ENCODE measurements at places on chromosomes 3 and 15.

DNA sequence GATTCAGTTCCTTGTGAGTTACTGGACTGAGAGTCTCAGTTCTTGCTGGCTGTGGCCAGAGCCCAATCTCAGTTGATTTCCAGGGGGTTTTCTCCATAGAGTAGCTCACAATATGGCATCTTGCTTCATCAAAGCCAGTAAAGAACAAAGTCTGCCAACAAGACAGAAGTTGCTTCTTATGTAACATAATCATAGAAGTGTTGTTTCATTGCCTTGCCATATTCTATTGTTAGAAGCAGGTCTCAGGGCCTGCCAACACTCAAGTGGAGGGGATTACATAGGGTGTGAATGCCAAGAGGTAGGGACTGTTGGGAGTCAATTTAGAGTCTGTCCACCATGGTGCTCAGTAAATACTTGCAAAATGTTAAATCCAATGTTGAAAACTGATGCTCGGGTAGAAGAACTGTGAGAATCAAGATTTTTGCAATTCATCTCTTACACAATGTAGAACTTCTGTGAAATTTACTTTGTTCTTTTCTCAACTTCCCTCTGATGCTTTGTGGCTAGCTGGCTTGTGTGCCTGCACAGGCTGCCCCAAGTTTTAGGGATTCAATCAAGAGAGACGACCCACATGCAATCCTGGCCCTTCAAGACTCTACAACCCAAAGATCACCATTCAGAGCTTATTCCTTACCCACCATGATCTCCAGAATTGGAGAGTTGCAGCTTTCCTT is 13.3 kb upstream of the PXYLP1 start:
- DNase-seq = no peak

GRCh38 chr3:55165704-55166405 is 238.0 kb upstream of the LRTM1 start:
- DNase-seq = no peak

GRCh38 chr3:178532476-178532875 is 3.8 kb upstream of the KCNMB2 start:
- DNase-seq = no peak

- no peak for DNase-seq
Measured at GRCh38 chr15:64191971-64192830, 29.4 kb upstream of the PPIB start.

DNA sequence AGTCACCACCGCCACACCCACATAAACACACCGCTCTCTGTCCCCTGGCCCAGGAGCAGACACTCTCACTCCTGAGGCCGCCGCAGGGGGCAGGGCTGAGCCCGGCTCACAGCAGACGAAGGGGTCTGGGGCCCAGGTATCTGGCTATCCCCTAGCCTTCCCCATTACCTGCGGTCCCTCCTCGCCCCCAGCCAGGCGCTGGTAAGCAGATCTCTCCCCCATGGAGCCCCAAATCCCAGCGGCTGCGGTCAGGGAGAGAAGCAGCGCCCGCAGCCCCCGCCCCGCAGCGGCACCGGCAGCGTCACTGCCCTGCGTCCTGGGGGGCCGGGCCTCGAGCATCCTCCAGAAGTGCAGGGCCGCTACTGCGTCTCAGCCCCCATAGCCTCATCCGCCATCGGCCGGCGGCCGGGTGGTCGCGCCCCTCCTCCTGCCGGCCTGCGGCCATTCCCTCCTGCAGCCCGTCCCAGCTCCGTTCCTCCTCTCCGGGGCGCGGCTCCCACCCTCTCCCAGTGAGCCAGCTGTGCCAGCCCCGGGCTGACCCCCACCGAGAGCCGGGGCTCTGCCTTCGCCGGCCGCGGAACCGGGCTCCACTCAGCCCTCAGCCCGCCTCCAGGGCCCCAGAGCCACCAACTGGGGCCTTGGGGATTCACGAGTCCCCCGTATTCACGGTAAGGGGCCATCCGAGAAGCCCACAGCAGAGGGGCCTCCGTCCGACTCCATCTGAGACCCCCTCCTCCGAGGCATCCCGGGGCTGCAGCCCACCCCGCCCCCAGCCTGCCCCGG is 13.1 kb downstream of the TNK2 start:
- no peak for DNase-seq

DNA sequence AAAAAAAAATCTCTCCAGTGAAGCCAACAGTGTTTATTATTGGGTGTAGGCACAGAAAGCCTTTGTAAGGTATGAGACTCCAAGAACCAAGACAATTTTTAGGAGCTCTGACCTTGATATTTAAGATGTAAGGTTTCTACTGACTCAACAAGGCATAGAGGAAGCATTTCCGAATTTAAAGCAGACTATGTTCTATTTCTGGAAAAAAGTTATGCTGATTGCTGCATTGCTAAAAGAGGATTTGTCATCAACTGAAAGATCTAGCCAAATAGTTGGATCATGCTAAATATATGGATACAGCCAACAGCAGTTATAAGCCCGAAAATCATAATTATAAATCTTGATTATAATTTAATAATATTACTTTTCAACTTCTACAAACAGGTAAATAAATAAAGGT is 53.3 kb upstream of the MELTF start:
- DNase-seq = peak; percentile 7

GRCh38 chr3:55607175-55607574 is 120.1 kb upstream of the WNT5A start:
- DNase-seq = no peak

GRCh38 chr15:95663156-95664100 is 667.1 kb upstream of the NR2F2 start:
- no peak for DNase-seq

DNA sequence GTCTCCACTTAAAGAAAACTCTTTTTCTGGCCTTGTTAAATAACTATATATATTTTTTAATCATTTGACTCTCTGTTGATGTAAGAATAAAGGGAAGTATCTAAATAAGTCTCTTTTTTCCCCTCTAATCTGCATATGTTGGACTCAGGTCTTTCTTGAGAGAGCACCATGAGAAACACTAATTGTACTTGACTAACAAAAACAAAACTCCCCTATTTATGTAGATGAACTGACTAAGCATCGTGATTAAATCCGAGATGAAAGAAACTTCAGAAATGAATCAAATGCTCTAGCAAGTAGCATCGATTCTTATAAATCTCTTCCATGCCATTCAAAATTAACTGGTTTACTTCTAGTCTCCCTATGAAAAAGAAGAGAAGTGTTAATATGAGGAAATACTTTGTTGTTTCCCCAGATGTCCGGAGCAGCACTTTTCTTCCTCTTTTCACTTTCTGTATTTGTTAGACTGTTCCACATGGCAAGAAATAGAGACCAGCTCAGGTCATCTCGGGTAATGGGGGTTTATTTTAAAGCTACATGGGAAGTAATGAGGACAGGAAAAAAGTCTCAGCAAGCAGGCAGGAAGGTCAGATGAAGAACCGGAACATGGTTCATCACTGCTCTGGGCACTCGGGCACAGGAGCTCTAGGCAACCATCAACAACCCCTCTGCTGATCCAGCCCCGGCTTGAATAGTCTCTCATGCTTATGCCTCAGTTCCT is 288.3 kb downstream of the CNTN6 start:
- DNase-seq = no peak

DNA sequence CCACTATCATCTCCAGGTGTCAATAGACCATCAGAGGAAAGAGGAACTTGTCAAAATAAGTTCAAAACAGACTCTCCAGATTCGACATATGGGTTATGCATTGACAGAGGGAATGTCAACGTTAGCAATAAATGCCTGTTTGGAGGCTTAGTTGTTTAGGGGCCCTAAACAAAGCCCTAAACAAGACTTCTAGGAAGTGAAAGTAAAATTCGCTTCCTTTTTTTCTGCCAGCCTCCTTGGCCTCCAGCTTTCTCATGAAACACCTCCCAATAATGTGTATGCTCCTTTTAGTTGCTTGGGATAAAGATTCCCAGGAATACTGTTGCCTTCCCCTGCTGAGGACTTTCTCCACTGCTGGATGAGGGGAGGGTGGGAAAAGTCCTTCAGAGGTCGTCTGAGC is 70.9 kb upstream of the ARNT2 start:
- DNase-seq = no peak

- no peak for DNase-seq
Measured at GRCh38 chr3:71443332-71443731, 140.2 kb downstream of the FOXP1 start.

GRCh38 chr3:24837601-24838000 is 343.0 kb upstream of the THRB start:
- DNase-seq = no peak

DNA sequence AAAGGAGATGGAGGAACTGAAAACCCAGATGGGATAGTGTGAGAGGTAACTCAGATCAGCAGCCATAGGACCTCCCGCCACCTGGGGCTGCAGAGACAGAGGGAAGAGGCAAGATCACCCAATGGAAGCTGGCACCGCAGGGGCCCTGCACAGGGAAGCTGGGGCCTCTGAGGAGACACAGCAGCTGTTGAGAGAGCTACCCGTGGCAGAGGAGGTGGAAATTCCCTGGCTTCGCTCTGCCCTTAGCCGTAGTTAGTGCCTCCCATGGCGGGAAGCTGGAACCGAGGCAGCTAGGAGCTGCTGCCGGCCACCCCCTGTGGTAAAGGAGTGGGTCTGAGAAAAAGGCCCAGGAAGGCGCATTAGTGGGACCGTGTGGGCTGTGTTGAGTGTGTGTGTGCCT is 18.0 kb upstream of the PLXNA1 start:
- DNase-seq = no peak

- DNase-seq = peak; percentile 44
Measured at GRCh38 chr3:71681224-71681668, 44.0 kb downstream of the EIF4E3 start.

DNA sequence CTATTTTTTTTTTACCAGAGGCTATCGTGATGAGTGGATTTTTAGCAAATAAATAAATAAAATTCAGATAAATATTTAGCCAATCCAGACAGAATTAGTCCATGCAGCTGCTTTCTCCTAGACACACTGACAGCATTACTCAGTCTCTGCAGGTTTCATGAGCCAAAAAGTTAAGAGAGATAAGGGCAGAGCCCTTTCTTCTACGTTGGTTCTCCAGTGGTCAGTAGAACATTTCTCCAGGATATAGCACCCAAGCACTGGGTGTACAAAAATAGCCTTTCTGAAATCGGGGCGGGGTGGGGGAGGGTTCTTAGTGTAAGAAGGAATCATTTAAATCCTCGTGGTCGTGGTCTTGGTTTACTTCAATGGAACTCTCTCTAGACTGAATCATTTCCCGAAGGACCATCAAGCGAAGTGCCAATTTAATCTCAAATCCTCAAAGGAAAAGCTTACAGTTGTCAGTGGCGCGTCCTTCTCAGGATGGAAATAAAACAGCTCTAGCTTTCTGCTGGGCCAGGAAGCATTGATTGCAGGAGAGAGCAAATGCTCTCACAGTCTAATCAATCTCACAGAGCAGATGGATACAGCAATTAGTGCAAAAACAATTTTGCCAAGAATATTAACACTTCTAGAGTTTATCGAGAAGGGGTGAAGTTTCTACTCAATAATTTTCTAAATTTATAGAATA is 86.2 kb downstream of the SATB1 start:
- DNase-seq = no peak

GRCh38 chr3:4613366-4613765 is 120.2 kb downstream of the ITPR1 start:
- no peak for DNase-seq

DNA sequence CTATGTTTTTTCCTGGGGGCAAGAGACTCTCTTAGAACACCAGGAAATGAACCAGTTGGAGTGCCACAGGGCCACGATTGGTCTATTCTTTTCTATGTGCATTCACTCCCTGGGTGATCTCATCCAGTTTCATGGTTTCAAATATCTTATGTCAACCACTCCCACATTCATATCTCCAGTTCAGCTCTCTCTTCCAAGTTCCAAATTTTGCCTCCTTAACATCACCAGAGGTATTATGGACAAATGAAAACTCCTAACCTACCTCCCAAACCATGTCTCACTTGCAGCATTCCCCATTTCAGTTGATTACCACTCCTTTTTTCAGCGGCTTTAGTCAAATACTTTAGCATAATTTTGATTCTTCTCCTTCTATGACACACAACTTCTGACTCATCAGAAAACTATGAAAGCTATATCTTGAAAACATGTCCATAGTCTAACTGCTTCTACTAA is 203.1 kb upstream of the SEMA6D start:
- DNase-seq = no peak

GRCh38 chr3:48596676-48597407 is 1.7 kb upstream of the COL7A1 start:
- no peak for DNase-seq

GRCh38 chr15:84762840-84763572 is 14.6 kb downstream of the ZNF592 start:
- DNase-seq = no peak

GRCh38 chr3:15781131-15781530 is 16.6 kb downstream of the ANKRD28 start:
- no peak for DNase-seq

- DNase-seq = no peak
Measured at GRCh38 chr15:42131006-42131405, 25.4 kb downstream of the PLA2G4F start.

DNA sequence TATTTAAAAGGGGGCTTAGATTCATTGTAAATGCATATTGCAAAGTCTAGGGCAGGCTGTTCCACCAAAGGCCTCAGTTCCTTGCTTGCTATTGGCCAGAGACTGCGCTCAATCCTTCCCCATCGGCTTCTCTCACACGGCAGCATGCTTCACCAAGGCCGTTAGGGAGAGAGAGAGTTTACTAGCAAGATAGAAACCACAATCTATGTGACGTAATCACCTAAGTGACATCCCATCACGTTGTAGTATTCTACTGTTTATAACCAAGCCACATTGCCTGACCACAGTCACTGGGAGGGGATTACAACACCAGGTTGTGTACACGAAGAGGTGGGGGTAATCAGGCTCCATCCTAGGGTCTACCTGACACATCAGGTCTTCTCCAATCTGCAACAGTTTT is 16.0 kb upstream of the NPAP1 start:
- no peak for DNase-seq

GRCh38 chr3:51681453-51681852 is 10.4 kb downstream of the TEX264 start:
- DNase-seq = no peak

GRCh38 chr15:40511472-40512133 is 40.8 kb downstream of the CHST14 start:
- no peak for DNase-seq

DNA sequence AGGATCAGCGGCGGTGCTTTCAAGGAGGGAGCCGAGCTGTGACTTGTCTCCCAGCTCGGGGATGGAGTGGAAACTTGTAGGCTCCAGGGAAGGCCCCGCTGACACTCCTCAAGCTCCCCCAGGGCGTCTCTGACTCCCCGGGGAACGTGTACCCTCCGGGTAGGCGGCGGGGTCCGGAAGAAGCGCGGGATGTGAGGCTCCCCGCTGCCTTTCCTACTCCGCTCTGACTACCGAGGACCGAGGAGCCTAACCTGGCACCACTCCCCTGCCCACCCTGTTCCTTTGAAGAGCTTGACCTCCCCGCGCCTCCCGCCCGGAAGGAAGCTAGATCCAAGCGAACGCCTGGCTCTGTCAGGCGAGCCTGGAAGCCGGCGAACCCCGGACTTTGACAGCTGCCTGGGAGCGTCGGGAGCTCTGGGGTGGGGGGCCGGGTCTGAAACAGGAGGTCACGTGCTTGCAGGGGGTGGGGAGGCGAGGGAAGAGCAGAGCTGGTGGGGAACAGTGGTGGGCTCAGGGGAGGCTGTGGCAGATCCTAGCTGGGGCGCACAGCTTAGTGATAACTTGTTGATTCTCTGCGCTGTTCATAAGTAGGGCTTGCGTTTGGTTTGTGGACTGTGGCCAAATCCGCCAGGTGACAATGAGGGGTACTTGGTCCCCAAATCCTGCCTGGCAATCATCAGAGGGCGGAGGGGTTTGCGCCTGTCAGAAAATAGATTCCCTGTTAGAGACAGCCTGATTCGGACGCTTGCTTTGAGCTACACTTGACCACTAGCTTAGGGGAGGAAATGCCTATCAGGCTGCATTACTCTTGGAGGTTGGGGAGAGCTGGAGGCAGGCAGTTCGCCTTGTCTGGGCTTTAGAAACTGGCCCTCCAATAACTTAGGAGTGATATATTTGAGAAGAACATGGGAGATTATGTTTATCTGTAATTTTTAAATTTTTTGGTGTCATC is 1.2 kb downstream of the CLSTN2 start:
- DNase-seq = no peak

Data from AG09309 (cell line).